ENCODE measurements at places on chromosomes 3 and 15.
A peak's percentile ranks its signal among the peaks of the same experiment; 100 is the strongest.

GRCh38 chr3:38649500-38650247 lies at the start of gene SCN5A:
TSS of gene SCN5A (minus strand) at chr3:38649687. CDS start at chr3:38633307, 16,380 bp downstream.
- DNase-seq = no peak

DNA sequence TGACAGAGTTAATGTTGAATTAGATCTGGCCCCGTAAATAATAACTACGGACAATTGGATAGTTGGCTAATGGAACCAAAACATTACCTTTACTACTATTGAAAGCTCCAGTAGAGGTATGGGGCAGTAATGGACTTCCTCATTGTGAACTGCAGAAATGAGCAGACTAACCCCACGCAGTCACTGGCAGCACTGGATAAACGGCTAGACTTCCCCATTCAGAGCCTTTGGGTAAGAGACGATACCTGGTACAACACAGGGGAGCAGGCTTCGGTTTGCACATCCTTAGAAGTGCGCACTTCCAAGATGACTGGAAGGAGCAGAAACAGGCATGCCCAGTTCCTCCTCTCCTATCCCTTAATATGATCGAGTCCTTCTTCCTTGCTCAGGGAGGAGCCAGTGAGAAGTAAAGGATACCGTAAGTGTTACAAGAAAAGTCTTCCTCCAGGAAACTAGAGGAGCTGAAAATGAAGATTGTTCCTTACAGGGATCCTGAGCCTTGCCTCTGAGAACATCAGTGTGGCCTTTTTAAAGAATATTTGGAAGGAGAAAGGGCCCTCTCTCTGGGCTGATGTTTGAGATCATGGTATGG lies 100.5 kb upstream of the NECTIN3 start:
- DNase-seq = no peak

- DNase-seq = no peak
Observed at GRCh38 chr3:80051602-80051962, 283.8 kb upstream of the ROBO1 start.

GRCh38 chr15:81887912-81888311 lies 157.9 kb downstream of the MEX3B start:
- no peak for DNase-seq

GRCh38 chr3:170768334-170768801 lies 101.6 kb downstream of the RPL22L1 start:
- peak; percentile 77 for DNase-seq

DNA sequence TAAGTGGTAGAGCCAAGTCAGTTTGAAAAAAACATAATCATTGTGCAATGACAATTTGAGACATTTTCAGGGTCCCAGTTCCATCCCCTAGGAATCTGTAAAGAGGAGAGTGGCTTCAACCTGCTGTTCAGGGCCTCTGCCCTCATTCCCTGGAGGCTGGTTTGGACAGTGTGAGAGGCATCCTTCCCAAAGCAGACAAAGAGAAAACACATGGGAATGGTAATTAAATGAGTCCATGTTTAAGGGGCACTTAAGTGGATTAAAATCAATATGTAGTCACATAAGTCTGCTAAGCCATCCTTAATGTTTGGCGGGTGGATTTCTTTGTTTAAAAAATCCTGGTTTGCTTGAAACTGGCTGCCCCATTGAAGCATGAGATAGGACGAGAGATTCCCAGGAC lies 146.3 kb upstream of the CTDSPL start:
- DNase-seq = no peak

GRCh38 chr3:14371573-14372474 lies 30.6 kb upstream of the SLC6A6 start:
- DNase-seq = no peak

GRCh38 chr15:99187936-99188335 lies 61.4 kb downstream of the TTC23 start:
- DNase-seq = no peak

DNA sequence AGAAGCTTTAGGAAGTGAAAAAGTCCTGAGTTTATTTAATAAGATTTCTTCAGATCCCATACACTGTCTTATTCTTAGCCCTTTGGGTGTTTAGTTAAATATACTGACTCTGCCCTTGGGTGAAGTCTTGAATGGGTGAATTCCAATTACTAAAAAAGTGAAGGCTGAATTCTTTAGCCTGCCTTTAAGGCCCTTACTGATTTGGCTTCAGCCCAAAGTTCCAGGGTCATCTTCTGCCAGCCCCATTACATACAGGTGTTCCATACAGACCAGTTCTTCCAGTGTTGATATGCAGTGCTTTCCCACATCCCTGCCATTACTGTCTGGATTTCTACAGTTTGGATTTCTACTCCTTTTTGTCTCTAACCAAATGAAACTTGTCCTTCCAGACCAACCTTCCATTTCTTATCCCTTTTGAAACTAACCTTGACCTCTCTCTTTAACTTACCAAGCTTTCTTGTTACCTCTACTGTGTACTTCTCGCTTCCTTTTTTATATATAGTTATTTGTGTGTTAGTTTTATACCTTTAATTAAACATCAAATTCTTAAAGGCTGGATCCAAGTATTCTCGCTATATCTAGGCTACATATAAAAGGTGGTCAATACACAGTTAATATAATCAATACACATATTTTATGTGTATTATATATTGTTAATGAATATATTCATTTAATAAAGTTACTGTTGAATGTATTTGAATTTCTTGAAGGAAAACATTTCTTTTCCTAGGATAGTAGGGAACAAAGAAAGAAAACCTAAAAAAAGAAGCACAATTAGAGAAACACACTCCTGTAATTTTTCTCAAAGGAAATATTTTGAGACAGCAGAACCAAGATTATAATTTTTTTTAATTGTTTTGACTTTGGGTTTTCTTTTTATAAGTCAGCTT lies 15.0 kb downstream of the MBNL1 start:
- DNase-seq = no peak

- DNase-seq = no peak
Observed at GRCh38 chr15:51030649-51031316, 63.9 kb downstream of the TNFAIP8L3 start.

DNA sequence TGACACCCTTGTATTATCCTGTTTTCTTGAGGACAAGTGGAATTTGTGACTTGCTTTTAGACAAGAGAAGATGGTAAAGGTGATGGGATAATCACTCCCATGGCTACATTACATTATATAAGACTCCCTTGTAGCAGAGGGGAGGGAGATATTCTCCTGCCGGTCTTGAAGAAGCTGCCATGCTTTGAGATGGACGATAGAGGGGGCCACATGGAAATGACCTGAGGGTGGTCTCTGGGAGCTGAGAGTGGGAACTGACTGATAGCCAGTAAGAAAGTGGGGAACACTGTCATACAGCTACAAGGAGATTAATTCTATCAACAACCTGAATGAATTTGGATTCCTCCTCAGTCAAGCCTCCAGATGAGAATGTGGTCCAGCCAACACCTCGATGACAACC lies 540.1 kb downstream of the NTRK3 start:
- no peak for DNase-seq

DNA sequence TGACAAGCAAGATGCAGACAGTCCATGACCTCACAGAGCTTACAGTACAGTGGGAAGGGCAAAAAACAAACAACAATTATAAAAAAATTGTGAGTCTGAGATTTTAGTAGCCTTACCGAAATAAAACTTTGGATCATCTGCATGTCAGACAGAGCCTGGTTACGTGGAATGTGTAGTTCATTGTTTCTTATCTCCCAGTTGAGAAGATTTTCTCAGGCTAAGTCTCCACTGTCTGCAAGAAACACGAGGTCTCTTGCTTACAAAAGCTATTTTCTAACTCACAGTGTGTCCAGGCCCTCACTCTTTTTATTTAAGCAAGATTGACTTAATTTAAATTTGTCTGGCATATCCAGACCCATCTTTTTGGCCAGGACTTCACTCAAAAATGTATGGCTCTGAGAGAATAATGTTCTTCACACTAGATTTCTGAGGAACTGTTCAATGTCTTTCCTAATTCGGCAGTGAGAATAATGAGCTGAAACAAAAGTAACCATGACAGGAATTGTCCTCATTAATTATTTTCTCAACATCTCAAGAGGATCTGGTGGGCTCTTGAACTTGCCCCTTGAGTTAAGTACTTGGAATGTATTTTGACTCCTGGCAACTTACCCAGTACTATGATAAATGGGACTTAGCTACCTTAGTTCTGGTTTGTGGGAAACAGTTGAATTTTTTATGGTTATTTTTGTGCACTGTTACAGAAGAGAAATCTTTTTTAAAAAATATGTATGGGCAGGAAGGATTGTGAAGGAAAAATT lies 265.1 kb upstream of the COL8A1 start:
- DNase-seq = no peak

- DNase-seq = peak; percentile 78
Observed at GRCh38 chr15:68584756-68585573, 6.2 kb downstream of the CORO2B start.

DNA sequence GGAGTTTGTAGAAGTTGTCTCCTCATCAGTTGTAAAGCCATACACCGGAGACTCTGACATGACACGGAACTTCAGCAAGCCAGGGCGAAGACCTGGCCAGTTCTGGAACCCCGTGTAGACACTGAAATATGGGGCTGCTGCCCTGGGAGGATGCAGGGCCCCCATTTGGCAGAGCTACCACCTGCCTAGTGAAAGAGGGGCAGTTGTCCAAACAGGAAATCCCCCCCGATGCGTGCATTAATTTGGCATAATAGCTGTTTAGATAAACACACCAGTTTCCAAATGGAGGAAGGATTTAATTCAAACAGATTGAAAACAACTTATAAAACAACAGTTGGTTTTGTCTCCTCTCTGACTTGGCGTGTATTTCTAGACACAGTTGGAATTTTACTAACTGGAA lies 357.2 kb downstream of the GABRG3 start:
- DNase-seq = peak; percentile 5

- DNase-seq = no peak
Observed at GRCh38 chr3:184551614-184552256, 9.8 kb upstream of the EPHB3 start.

DNA sequence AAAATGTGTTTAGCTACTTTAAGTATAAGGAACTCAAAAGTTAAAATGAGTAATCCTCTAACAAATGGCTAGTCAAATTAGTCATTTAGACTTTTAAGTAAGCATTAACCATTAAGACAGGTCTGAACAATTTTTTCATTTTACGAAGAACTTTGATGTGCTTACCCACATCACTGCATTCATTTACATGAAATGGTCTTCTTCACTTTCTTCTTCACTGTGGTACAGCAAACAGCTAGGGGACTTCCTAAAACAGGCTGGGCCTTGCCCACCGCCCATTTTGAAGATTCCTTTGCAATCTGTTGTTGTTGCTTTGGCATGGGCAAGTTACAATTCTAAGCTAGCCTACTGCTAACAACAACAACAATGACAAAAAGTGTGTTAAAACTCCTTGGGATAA lies 67.4 kb downstream of the CBLB start:
- DNase-seq = no peak
